ENCODE measurements at places on chromosomes 4 and X. TPM values are rescaled to one million over a fixed set of nuclear protein-coding genes. Genes with fewer than 3 reads are reported as not detected.

- H3K4me3 ChIP-seq: no peak overlapping the region
- no peaks in the 10 kb centered on the region for H3K27me3 ChIP-seq
- H3K4me1 ChIP-seq: no peaks in the 10 kb centered on the region
- H3K27ac ChIP-seq: peak overlapping the region; percentile 12
These were observed 87.6 kb upstream of the JADE1 start for GRCh38 chr4:128721896-128722295.

STIM2 gene
- 24.5 TPM for total RNA-seq

SLITRK2 gene
- 30.5 TPM for total RNA-seq

TREX2 gene
- total RNA-seq: 0.35 TPM

DNA sequence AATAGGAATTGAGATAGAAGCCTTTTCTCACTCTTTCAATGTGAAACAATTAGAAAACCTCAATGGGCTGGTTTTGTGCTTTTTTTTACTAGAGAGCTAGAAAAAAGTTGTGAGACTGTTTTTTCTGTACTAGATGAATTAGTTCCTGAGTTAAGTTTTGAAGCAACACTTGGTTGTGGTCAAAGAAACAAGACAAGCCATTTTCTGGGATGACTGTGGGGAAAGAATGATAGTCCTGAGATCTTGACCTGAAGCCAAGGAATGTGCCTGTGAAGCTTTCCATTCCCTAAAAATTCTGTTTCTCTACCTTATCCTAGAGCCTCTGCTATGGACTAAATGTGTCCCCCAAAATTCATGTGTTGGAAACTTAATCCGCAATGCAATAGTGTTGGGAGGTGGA, 157.8 kb upstream of the TLL1 start:
- H3K27me3 ChIP-seq: no peaks in the 10 kb centered on the region
- H3K4me1 ChIP-seq: no peaks in the 10 kb centered on the region
- H3K4me3 ChIP-seq: no peak overlapping the region
- no peak overlapping the region for H3K27ac ChIP-seq
- H3K36me3 ChIP-seq: no peaks in the 10 kb centered on the region
- no peak for DNase-seq

- H3K27ac ChIP-seq: no peak overlapping the region
- no peaks in the 10 kb centered on the region for H3K36me3 ChIP-seq
- no peak overlapping the region for H3K4me3 ChIP-seq
- H3K4me1 ChIP-seq: no peaks in the 10 kb centered on the region
These were observed 32.0 kb downstream of the TACC3 start for GRCh38 chr4:1753294-1753696.

ANAPC4 gene
- total RNA-seq: 39.5 TPM

DNA sequence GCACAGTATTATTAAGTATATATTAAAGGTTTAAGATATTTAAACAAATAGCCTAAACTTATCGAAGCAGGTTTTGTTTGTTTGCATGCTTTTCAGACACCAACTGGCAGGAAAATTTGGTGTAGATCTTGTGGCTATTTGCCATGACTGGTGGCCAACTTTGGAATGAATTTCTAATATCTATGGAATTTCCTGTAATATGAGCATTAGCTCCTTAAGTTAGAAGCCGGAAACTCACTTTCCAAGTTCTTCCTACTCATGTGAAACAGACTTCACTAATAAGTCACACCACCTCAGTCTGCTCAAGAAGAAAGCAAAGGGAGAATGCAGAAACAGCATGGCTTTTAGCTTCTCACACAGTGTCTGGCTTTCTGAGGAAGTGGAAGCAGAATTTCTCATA, 563.9 kb downstream of the GRXCR1 start:
- H3K27ac ChIP-seq: no peak overlapping the region
- no peak overlapping the region for H3K4me3 ChIP-seq
- no peaks in the 10 kb centered on the region for H3K36me3 ChIP-seq
- no peak for DNase-seq

CDKL2 gene
- 0.52 TPM for total RNA-seq

- no peaks in the 10 kb centered on the region for H3K27me3 ChIP-seq
- H3K4me3 ChIP-seq: no peak overlapping the region
- DNase-seq: no peak
These were observed 10.5 kb upstream of the TIGD2 start for GRCh38 chr4:89100853-89101252.

DNA sequence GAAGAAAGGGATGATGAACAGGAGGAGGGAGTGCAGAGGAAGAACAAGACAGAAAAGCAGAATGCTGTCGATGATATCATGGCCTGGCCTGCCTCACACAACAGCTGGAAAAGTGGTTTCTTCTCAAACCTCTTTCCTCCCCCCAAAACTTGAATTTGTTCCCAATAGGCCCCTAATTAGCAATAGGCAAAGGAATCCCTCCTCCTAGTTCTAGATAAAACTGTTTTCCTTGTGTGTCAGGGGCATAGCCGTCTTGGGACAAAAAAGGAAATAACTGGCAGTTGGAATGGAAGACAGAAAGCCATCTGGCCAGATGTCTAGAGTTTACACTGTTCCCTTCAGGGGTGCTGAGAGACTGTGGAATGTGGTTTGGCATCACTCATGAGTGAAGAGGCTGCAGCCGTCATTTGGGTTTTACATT, 177.8 kb upstream of the C1QTNF7 start:
- no peaks in the 10 kb centered on the region for H3K36me3 ChIP-seq
- no peak overlapping the region for H3K27ac ChIP-seq
- no peak overlapping the region for H3K4me3 ChIP-seq
- peaks cover 4% of the 10 kb centered on the region for H3K4me1 ChIP-seq

GRCh38 chr4:123673971-123674370, 277.4 kb downstream of the SPRY1 start:
- no peak for DNase-seq
- H3K27ac ChIP-seq: no peak overlapping the region
- peaks cover 12% of the 10 kb centered on the region for H3K4me1 ChIP-seq
- H3K36me3 ChIP-seq: no peaks in the 10 kb centered on the region

HS3ST1 gene
- total RNA-seq: 2.8 TPM

DNA sequence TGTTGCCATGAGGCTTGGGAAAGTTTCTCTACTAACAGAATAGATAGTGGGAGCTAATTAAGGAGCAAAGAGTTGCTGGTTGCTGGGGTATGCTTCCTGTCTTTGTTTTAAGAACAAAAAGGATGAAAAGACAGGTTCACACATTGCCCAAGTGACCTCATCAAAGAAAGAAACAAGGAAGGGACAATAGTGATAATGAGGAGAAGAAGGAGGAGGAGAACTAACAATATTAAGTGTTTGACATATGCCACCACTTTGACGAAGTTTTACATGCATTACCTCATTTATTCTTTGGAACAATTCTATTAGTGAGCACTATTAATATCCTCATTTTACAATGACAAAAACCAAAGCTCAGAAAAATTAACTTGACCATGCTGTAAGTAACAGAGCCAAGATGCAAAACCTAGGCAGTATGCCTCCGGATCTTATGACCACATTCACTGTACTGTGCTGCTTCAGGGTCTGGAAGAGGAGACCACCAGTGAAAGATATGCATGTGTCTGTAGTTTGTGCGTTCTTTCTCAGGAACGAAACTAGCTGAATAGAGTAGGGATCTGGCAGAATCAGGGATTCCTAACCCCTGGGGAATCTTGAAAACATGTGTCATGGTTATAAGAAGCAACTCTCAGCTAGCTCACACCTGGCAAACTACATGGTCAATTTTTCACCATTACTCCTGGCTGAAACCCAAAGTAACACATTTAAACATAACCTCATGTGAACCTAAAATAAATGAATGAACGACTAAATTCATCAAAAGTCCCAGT, 83.8 kb downstream of the MOSPD2 start:
- no peak for DNase-seq
- H3K4me1 ChIP-seq: no peaks in the 10 kb centered on the region
- no peaks in the 10 kb centered on the region for H3K27me3 ChIP-seq
- H3K27ac ChIP-seq: no peak overlapping the region
- no peak overlapping the region for H3K4me3 ChIP-seq

NAP1L3 gene
- total RNA-seq: 20.5 TPM

GRCh38 chr4:14399848-14400247, 602.4 kb upstream of the CPEB2 start:
- H3K27ac ChIP-seq: no peak overlapping the region
- H3K36me3 ChIP-seq: no peaks in the 10 kb centered on the region
- H3K4me1 ChIP-seq: no peaks in the 10 kb centered on the region
- H3K27me3 ChIP-seq: no peaks in the 10 kb centered on the region
- no peak overlapping the region for H3K4me3 ChIP-seq

SMARCA1 gene
- total RNA-seq: 83.3 TPM

- no peaks in the 10 kb centered on the region for H3K36me3 ChIP-seq
- no peak for DNase-seq
- H3K27ac ChIP-seq: no peak overlapping the region
- H3K4me3 ChIP-seq: no peak overlapping the region
- no peaks in the 10 kb centered on the region for H3K4me1 ChIP-seq
- H3K27me3 ChIP-seq: no peaks in the 10 kb centered on the region
These were observed 185.7 kb upstream of the NWD2 start for GRCh38 chr4:37058826-37059225.

- no peaks in the 10 kb centered on the region for H3K4me1 ChIP-seq
- no peak overlapping the region for H3K27ac ChIP-seq
- H3K27me3 ChIP-seq: no peaks in the 10 kb centered on the region
- H3K4me3 ChIP-seq: no peak overlapping the region
- no peaks in the 10 kb centered on the region for H3K36me3 ChIP-seq
- no peak for DNase-seq
These were observed 259.2 kb downstream of the PCDH7 start for GRCh38 chr4:30979402-30979801.

- H3K27me3 ChIP-seq: no peaks in the 10 kb centered on the region
- no peak for DNase-seq
- no peak overlapping the region for H3K4me3 ChIP-seq
- no peak overlapping the region for H3K27ac ChIP-seq
These were observed 50.8 kb downstream of the LRP2BP start for GRCh38 chr4:185344743-185345538.

DNA sequence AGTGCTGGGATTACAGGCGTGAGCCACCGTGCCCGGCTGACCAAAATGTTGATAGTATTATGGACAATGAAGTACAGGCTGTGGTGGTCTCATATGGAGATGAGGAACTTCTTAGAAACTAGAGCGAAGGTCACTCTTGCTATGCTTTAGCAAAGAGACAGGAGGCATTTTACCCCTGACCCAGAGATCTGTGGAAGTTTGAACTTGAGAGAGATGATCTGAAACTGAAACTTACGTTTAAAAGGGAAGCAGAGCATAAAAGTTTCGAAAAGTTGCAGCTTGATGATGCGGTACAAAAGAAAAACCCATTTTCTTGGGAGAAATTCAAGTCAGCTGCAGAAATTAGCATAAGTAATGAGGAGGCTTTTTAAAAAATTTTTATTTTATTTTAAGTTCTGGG, 8.5 kb upstream of the CTAG2 start:
- H3K27ac ChIP-seq: no peak overlapping the region
- no peaks in the 10 kb centered on the region for H3K27me3 ChIP-seq
- no peaks in the 10 kb centered on the region for H3K4me1 ChIP-seq
- no peaks in the 10 kb centered on the region for H3K36me3 ChIP-seq
- no peak for DNase-seq

DNA sequence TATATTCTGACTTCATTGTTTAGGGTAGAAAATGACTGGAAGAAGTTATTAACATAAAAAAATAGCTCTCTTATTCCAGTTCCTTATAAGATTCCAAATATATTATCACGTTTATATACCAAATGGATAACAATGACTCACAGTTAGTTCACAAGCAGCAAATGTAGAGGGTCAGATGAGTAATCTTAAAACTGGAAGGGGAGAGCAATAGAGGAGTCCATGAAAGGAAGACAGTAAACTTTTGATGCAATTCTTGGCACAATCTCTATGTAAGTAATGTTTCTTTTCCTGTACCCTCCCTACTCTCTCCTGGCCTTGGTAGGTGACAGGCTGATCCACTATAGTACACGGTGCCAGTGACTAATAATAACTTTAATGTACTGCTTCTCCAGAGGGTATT, 259.0 kb upstream of the TRPC5 start:
- H3K36me3 ChIP-seq: no peaks in the 10 kb centered on the region
- DNase-seq: no peak
- H3K4me1 ChIP-seq: no peaks in the 10 kb centered on the region
- H3K4me3 ChIP-seq: no peak overlapping the region
- no peak overlapping the region for H3K27ac ChIP-seq

CLDN22 gene
- total RNA-seq: 0.14 TPM

GPRIN3 gene
- 2.3 TPM for total RNA-seq

DNA sequence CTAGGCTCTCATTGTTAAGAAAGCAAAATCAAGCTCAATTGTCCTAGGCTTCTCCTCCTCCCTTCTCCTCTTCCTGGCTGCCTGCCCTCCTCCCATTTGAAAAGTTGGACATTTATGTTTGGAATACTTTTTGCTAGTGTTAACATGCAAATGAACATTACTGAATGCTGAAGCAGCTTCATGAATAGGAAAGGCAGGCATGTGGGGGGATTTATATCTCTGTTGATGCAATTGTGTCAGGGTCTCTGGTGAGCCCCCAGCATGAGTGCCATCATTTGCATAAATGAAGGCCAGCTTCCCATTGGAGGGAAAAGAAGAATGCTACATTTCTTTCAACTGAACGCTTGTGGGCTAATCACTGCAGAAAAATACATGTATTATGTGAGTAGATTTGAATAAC, 160.1 kb upstream of the NDST3 start:
- H3K27ac ChIP-seq: no peak overlapping the region
- H3K36me3 ChIP-seq: no peaks in the 10 kb centered on the region
- no peaks in the 10 kb centered on the region for H3K27me3 ChIP-seq
- DNase-seq: no peak
- no peak overlapping the region for H3K4me3 ChIP-seq

DNA sequence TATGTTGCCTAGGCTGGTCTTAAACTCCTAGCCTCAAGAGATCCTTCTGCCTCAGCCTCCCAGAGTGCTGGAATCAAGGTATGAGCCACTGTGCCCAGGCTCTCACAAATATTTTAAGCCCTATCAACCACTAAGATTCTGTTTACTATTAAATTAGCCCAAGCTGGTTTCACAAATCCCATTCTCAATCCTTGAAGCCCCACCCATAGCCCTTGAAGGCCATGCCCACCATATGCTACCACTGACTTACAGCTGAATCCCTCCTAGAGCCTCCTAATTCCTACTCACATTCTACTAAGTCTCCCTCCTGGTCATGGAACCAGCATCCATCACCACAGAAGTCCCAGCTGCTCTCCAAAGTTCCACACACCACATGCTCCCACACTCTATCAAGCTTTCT, 9.7 kb downstream of the GRIPAP1 start:
- H3K27me3 ChIP-seq: no peaks in the 10 kb centered on the region
- H3K27ac ChIP-seq: no peak overlapping the region
- no peaks in the 10 kb centered on the region for H3K4me1 ChIP-seq
- DNase-seq: no peak
- no peak overlapping the region for H3K4me3 ChIP-seq

GRCh38 chr4:41613386-41613785, 75.4 kb downstream of the LIMCH1 start:
- peaks cover 13% of the 10 kb centered on the region for H3K4me1 ChIP-seq
- peak; percentile 67 for DNase-seq
- H3K4me3 ChIP-seq: no peak overlapping the region

Measured in endodermal cell (in vitro differentiated cells).